ENCODE measurements at places on chromosomes 1 and 21. TPM values are rescaled to one million over a fixed set of nuclear protein-coding genes. Genes with fewer than 3 reads are reported as not detected.

DNA sequence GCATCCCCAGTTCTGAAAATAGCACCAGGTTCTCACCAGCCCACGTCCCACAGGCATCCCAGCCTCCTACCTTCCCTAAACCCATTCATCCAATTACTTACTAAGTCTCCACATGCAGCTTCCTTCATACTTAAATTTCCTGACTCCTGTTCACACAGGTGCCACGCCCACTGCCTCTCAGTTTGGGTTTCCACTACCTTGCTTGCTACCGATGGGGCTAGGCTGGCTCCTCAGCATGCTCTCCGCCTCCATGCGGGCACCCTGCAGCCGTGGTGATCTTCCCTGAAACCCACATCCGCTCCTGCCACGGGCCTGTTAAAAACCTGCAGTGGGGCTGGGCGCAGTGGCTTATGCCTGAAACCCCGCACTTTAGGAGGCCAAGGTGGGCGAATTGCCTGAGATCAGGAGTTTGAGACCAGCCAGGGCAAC, 70.4 kb upstream of the ANGPTL1 start:
- H3K27ac ChIP-seq: no peak overlapping the region
- H3K36me3 ChIP-seq: no peaks in the 10 kb centered on the region
- H3K27me3 ChIP-seq: no peaks in the 10 kb centered on the region
- peaks cover 6% of the 10 kb centered on the region for H3K4me1 ChIP-seq

DNA sequence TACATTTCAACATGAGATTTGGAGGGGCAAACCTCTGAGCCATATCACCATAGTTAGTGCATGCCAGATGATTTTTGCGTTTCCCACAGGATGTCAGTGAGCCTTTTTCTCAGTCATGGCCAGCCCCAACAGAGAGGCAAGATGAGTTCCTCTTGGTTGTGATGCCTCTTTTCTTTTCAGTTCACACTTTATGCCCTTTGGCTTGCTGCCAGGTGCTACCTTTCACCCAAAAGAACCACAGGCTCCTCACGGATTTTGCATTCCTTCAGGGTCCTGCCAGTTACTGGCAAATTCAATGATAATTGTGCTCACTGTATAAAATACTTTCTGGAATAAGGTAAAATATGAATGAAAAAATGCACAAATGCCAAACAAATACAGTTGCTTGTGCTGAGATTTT, 411.3 kb downstream of the KIF26B start:
- H3K36me3 ChIP-seq: no peaks in the 10 kb centered on the region
- DNase-seq: no peak
- no peaks in the 10 kb centered on the region for H3K27me3 ChIP-seq

- H3K4me3 ChIP-seq: no peak overlapping the region
- H3K4me1 ChIP-seq: no peaks in the 10 kb centered on the region
- no peak overlapping the region for H3K27ac ChIP-seq
- H3K36me3 ChIP-seq: no peaks in the 10 kb centered on the region
- no peaks in the 10 kb centered on the region for H3K27me3 ChIP-seq
These were observed 303.1 kb upstream of the RUNX1 start for GRCh38 chr21:35352066-35352770.

DNA sequence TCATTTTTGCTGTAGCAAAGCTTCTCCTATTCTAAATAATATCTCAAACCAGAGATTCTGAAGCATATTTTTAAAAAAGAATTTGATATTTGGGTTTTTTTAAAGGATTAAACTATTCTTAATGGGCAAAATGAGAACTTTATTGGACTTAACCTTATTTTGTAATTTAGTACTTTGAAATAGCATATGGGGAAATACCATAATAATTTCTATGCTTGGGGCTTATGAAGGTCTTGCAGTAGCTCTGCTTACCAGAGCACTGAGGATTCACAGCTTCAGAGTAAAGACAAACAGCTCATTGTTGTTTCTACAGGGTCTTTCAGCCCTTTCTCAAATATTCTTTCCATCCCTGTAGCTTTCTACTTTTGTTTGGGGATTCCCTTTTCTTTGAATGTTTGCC, 111.2 kb upstream of the ZNF648 start:
- DNase-seq: no peak
- H3K4me1 ChIP-seq: no peaks in the 10 kb centered on the region
- no peaks in the 10 kb centered on the region for H3K27me3 ChIP-seq
- H3K4me3 ChIP-seq: no peak overlapping the region
- no peak overlapping the region for H3K27ac ChIP-seq

GRCh38 chr21:21712748-21713520, 714.7 kb downstream of the NCAM2 start:
- H3K4me1 ChIP-seq: peaks cover 18% of the 10 kb centered on the region
- no peak overlapping the region for H3K27ac ChIP-seq
- no peaks in the 10 kb centered on the region for H3K27me3 ChIP-seq
- H3K4me3 ChIP-seq: peak overlapping the region; percentile 10
- DNase-seq: no peak

The TNFRSF1B gene
- total RNA-seq: 4.1 TPM
